Smooth muscle cell of the umbilical artery (primary cell): ENCODE measurements at places on chromosomes 11 and 22. TPM values are rescaled to one million over a fixed set of nuclear protein-coding genes. Genes with fewer than 3 reads are reported as not detected.

The NPAS4 gene
- not detected in 2 replicates for total RNA-seq

The DNAJB7 gene
- not detected in 2 replicates for total RNA-seq

The OR52B6 gene
- total RNA-seq, result not detected in 2 replicates

The SOX10 gene
- not detected in 2 replicates for total RNA-seq

The PTPN5 gene
- not detected in 2 replicates for total RNA-seq

The KDM4E gene
- total RNA-seq, result not detected in 2 replicates

The SYCE3 gene
- total RNA-seq, result not detected in 2 replicates

The EFEMP2 gene
- total RNA-seq, result 90.3 and 91.1 TPM in 2 replicates

The AASDHPPT gene
- total RNA-seq, result 45.4 and 45.7 TPM in 2 replicates

The OR52N4 gene
- total RNA-seq, result not detected in 2 replicates

The CFAP300 gene
- 2.4 and 5.3 TPM in 2 replicates for total RNA-seq

The TTLL8 gene
- not detected in 2 replicates for total RNA-seq

The MMP3 gene
- total RNA-seq, result 0.88 and 10.7 TPM in 2 replicates

The OR51B2 gene
- not detected in 2 replicates for total RNA-seq

The CCDC87 gene
- total RNA-seq, result 0.32 and 0.89 TPM in 2 replicates

The TRAF6 gene
- 5.6 and 11.7 TPM in 2 replicates for total RNA-seq

The PRG2 gene
- total RNA-seq, result 0.09 and 0.89 TPM in 2 replicates

The NXPE4 gene
- not detected in 2 replicates for total RNA-seq

The KIAA1671 gene
- 2.4 and 14.6 TPM in 2 replicates for total RNA-seq

The F2 gene
- total RNA-seq, result not detected in 2 replicates

The PHETA2 gene
- total RNA-seq, result 15.7 and 22.6 TPM in 2 replicates

The DEPDC7 gene
- total RNA-seq, result 6.5 and 8.9 TPM in 2 replicates

The RAG2 gene
- not detected in 2 replicates for total RNA-seq

The RBMXL2 gene
- total RNA-seq, result not detected in 2 replicates

The OR56A3 gene
- total RNA-seq, result not detected in 2 replicates

The PAX6 gene
- total RNA-seq, result not detected in 2 replicates

The PTH gene
- total RNA-seq, result not detected in 2 replicates
